Thymus (tissue), 14 donors: ENCODE measurements at places on chromosomes 1 and 21. TPM values are rescaled to one million over a fixed set of nuclear protein-coding genes. Genes with fewer than 3 reads are reported as not detected.

- no peak overlapping the region for H3K27ac ChIP-seq
- no peaks in the 10 kb centered on the region for H3K36me3 ChIP-seq
- no peaks in the 10 kb centered on the region for H3K27me3 ChIP-seq
- no peaks in the 10 kb centered on the region for H3K4me1 ChIP-seq
- no peak for DNase-seq
Measured at GRCh38 chr1:47738560-47739182, 258.5 kb downstream of the TRABD2B start.

DNA sequence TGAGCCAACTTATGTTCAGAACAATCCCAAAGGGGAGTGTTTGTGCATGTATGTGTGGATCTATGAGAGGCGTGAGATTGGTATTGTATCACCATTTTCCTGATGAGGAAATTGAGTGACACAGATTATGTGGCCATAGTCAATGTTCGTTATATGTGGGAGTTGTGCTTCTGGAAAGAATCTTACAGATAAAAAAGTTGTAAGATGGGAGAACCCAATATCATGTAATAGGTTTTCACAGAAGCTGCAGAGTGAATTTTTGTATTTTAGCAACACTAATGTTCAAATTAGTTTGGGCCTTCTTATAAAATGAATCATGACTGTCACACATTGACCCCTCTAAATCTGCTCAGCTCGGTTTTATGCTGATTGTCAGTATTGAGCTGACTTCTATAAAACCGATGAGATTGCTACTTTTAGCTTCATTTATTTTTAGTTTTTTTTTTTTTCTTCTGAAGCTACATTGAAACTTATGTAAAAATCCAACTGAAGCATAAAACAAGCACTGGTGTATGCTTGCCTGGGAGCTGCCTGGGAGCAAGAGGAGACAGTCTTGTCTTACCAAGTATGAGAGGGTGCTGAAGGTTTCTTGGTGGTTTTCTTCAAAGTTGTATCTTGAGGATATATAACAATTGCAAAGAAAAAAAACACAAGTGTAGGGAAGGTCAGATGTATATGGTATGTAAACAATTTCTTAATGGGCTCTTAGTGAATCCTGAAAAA lies 4.1 kb downstream of the RWDD3 start:
- H3K36me3 ChIP-seq: peaks cover 21% of the 10 kb centered on the region
- no peaks in the 10 kb centered on the region for H3K27me3 ChIP-seq
- H3K27ac ChIP-seq: no peak overlapping the region
- H3K4me1 ChIP-seq: peaks cover 9% of the 10 kb centered on the region
- no peak overlapping the region for H3K4me3 ChIP-seq

DNA sequence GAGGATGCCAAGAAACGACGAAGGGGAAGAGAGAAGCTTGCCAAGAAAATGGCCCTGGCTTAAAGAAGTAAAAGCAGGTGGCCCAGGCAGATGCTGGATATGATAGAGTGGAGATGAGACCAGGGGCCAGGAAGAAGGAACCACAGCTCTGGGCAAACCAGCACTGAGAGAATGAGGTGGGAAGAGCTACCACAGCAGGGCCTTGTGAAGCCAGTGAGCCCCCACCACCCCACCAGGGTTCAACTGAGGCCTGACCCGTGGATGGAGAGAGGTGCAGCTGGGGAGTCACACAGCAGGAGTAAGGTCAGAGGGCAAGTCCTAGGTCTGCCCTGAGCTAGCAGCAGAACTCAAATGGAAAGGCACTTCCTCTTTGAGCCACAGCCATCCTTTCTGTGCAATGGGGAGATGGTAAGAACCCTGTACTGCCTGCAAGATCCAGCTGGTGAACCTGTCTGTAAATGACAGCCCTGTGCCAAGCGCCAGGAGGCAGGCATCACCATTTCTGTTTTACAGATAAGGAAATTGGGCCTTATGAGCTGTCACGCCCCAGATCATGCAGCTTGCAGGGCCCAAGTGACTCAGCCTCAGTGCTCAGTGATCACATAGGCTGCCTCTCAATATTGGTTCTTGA lies 8.5 kb downstream of the SH3BGRL3 start:
- no peak for DNase-seq
- H3K4me3 ChIP-seq: no peak overlapping the region

- no peak for DNase-seq
- H3K4me1 ChIP-seq: peaks cover 6% of the 10 kb centered on the region
- no peak overlapping the region for H3K4me3 ChIP-seq
- peaks cover 25% of the 10 kb centered on the region for H3K36me3 ChIP-seq
- H3K27ac ChIP-seq: no peak overlapping the region
Measured at GRCh38 chr1:20496241-20496661, 10.2 kb upstream of the CAMK2N1 start.

DNA sequence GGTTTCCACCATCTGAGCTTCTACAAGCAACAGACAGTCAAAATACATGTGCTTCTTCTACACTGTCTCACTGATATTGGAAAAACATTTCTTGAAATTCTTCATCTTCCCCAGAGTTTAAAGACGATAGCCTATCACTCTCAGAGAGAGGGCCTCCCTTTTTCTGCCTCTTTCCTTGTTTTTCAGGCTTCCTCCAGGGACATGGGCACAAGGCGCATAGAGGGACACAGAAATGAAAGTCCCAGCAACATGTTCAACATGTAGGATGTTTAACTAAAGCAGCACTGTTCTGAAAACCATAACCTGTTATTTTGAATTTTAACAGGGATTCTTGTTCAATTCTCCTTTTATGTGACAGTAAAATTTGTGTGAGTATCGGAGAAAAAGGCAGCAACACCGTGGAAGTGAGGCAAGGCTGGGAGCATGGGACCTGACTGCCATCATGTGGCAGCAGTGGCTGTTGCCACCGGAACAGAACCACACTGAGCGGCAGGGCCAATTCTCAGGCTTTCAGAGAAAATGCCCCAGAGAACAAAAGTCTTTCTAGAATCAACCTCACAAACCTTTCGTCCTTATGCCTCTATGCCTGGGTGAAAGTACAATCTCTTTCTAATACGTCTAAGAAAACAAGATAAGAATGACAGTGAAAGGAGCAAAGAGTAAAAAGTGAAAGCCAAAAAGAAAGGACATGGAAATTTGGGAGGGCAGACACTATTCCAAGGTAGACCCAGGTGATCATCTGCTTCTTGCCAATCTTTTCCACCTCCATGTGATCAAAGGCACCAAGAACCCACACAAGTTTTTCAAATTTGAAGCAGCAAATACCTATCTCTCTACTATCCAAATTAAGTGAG lies 54.5 kb downstream of the PCNX2 start:
- no peaks in the 10 kb centered on the region for H3K36me3 ChIP-seq
- peak; percentile 18 for DNase-seq
- no peaks in the 10 kb centered on the region for H3K27me3 ChIP-seq
- H3K27ac ChIP-seq: no peak overlapping the region
- H3K4me3 ChIP-seq: no peak overlapping the region
- H3K4me1 ChIP-seq: no peaks in the 10 kb centered on the region

DNA sequence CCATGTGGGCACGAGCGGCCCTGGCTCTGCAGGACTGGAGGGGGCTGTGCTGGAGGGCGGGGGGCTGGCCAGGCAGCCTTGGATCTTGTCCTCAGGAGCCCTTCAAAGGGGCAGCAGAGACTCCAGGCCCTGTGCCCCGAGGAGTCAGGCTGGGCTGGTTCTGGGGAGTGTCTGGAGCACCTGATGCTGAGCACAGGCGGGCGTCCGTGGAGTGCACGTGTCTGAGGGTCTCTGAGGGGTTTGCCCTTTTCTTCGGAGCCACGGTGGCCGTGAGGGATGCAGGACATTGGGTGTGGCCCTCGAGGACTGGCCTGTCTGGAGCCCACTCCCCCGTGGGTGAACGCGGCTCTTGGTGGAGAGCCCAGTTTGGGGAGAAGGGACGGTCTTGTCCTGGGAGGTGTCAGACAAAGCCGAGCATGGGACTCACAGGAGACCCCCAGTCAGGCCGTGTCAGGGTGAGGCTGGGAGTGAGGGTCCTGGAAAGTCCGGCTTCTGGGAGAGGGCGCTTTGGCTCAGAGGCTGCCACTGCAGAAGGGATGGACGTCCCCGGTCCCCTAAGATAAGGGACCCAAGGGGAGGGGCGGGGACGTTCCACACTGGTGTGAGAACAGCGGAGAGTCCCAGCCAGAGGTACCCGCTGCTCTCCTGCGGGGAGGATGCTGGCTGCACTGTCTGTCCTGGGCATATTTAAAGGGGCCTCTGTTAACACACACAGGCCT lies 60.8 kb downstream of the COL18A1 start:
- no peaks in the 10 kb centered on the region for H3K4me1 ChIP-seq
- no peaks in the 10 kb centered on the region for H3K27me3 ChIP-seq

DNA sequence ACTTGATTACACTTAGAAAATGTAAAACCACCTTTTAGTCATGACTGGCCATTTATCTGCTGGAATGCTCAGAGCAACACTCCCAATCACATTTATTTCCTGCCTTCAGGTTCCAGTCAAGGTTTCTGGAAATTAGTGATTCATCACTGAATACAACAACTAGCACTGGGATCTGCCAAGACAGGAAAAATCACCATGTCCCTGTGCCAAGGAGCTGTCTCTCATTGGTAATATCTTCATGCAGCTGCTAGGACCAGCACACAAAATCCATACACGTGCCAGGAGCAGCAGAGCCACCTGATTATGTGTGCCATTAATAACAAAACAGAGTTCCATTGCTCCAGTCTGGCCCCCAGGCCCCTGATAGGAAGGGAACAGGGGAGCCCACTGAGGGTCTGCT lies 194.6 kb downstream of the TNR start:
- H3K27ac ChIP-seq: no peak overlapping the region
- H3K4me3 ChIP-seq: no peak overlapping the region
- no peaks in the 10 kb centered on the region for H3K36me3 ChIP-seq
- H3K27me3 ChIP-seq: no peaks in the 10 kb centered on the region
- no peak for DNase-seq

DNA sequence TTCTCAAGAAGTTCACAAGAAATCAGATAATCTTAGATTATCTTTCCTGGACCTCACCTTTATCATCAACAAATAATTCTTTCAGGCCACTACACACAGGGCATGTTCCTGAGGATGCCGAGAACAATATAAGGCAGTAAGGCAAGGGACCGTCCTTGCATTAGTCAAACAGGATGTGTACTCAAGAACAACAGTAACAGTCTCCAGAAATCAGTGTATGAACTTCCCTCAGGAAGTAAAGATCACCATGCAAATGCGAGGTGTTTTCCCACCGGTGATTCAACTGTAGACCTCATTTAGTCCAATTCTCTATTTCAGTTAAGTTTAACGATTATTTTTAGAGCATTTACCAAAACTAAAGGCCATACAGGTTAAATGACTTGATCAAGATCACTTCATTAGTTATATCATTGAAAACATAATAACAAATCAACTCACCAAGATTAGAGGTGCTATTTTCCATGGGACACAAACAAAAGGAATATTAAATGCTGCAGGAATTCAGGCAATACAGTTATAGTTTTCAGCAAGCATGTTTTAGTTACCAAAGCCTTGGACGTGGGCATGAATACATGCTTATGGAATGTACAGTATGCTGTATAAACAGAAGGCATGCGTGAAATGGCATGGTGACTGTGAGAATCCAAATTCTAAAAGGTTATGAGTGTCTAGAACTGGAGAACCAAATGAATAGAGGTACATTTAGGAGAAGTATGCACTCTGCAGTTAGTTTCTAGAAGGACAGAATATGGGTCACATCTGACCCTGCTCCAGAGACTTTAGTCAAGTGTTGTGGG lies 145.2 kb downstream of the TNR start:
- no peaks in the 10 kb centered on the region for H3K4me1 ChIP-seq
- DNase-seq: no peak
- peaks cover 3% of the 10 kb centered on the region for H3K27me3 ChIP-seq
- no peak overlapping the region for H3K4me3 ChIP-seq

DNA sequence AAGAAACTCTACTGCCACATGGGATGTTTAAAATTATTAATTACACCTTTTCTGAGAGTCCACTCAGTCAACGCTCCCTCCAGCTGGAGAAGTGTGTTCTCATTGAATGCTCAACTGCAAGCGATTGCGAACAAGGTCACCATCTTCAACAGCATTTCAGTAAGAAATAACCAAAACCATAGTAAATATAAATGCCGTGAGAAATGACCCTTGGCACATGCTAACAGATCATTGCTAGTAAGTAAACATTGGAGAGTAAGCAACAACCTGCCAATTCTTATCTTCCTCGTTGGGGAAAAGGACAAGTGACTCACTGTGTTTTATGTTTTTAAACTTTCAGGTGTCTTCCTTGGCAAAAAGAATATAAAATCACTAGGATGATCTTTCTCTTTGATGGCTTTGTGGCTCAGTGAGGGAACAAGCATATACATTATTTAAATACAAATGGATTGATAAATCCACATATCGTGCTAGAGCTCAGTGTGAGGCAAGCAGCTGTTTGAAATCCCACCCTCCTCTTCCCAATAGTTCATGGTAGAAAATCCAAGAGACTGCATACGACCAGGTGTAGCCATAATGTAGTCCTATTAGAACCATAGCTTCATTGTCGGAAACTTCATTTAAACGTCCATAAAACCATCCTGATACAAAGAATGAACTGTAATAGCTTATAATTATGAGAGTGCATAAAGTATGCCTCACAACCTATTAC lies 214.6 kb downstream of the GRIK1 start:
- H3K27me3 ChIP-seq: no peaks in the 10 kb centered on the region
- no peaks in the 10 kb centered on the region for H3K36me3 ChIP-seq
- H3K27ac ChIP-seq: no peak overlapping the region
- H3K4me1 ChIP-seq: no peaks in the 10 kb centered on the region
- no peak overlapping the region for H3K4me3 ChIP-seq
- DNase-seq: no peak

- H3K27ac ChIP-seq: no peak overlapping the region
- H3K4me3 ChIP-seq: no peak overlapping the region
- DNase-seq: no peak
Measured at GRCh38 chr1:227937838-227938145, 9.9 kb downstream of the WNT9A start.

- H3K27me3 ChIP-seq: no peaks in the 10 kb centered on the region
- H3K4me3 ChIP-seq: no peak overlapping the region
- H3K27ac ChIP-seq: no peak overlapping the region
- no peaks in the 10 kb centered on the region for H3K36me3 ChIP-seq
Measured at GRCh38 chr1:243325305-243325890, 69.6 kb downstream of the SDCCAG8 start.

GRCh38 chr1:228060458-228061190 lies 21.9 kb upstream of the ARF1 start:
- no peak overlapping the region for H3K27ac ChIP-seq
- no peaks in the 10 kb centered on the region for H3K36me3 ChIP-seq
- DNase-seq: no peak
- H3K27me3 ChIP-seq: peaks cover 40% of the 10 kb centered on the region
- H3K4me3 ChIP-seq: no peak overlapping the region

DNA sequence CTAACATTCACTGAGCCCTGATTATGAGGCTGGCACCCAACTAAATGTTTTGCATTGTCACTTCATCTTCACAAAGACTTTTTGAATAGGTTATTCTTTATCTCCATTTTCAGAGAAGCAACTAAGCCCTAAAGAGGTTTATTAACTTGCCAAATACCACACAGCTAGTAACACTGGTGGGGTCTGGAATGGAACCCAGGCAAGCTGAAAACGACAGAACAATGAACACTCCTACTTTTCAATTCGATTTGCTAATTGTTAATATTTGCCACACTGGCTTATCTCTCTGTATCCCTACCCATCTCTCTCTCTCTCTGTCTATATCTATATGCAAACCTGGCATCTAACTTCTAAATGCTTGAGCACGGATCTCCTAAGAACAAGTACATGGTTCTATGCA lies 40.6 kb downstream of the MRPL39 start:
- H3K4me1 ChIP-seq: peaks cover 11% of the 10 kb centered on the region
- H3K4me3 ChIP-seq: no peak overlapping the region

GRCh38 chr1:193309936-193310475 lies 123.6 kb upstream of the B3GALT2 start:
- no peak overlapping the region for H3K4me3 ChIP-seq
- no peaks in the 10 kb centered on the region for H3K36me3 ChIP-seq
- DNase-seq: no peak
- no peaks in the 10 kb centered on the region for H3K27me3 ChIP-seq
- H3K4me1 ChIP-seq: no peaks in the 10 kb centered on the region

ZMYM1 gene
- polyA plus RNA-seq: 8.6 TPM

ZSWIM5 gene
- 0.39 TPM for polyA plus RNA-seq

ACKR1 gene
- 44.4 TPM for polyA plus RNA-seq

CDCA8 gene
- 5.8 TPM for polyA plus RNA-seq
